Right lobe of liver (tissue), 6 donors: ENCODE measurements at places on chromosomes 12 and 14. TPM values are rescaled to one million over a fixed set of nuclear protein-coding genes. Genes with fewer than 3 reads are reported as not detected.

DNA sequence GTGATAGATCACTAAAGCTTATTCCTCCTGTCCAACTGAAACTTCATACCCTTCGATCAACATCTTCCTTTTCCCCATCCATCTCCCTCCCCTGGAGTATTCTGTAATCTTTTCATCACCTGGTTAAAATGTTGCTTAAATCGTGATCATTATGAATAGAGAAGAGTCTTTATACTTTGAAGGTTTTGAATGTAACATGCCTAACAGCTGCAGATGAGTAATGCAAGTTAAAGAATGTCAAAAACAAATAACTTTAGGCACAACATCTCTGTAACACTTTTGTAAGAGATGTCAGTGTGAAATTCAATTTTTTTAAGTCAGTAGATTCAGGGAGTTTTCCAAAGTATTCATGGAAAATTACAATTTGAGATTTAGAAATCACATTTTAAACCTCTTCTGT is 25.0 kb downstream of the RXYLT1 start:
- no peaks in the 10 kb centered on the region for H3K27me3 ChIP-seq
- DNase-seq = no peak
- H3K4me1 ChIP-seq = peaks cover 13% of the 10 kb centered on the region
- no peaks in the 10 kb centered on the region for H3K36me3 ChIP-seq

GRCh38 chr14:34750670-34751069 is 36.3 kb upstream of the CFL2 start:
- H3K36me3 ChIP-seq = peaks cover 3% of the 10 kb centered on the region
- DNase-seq = no peak
- no peaks in the 10 kb centered on the region for H3K4me1 ChIP-seq
- no peaks in the 10 kb centered on the region for H3K27me3 ChIP-seq
- H3K4me3 ChIP-seq = no peak overlapping the region

DNA sequence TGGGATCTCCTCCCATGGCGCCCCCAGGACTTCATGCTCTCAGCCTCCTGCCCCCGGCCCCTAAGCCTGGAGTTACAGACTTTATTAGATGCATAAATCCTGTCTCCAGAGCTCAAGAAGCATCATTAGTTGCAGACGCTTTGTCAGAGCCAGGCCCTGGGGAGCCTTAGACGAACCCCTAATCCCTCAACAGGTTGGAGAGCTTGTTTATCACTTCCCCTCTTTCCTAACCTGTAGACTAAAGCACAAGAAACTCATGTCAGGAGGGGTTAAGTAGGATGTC is 260 bp upstream of the NPFF start:
- H3K27me3 ChIP-seq = no peaks in the 10 kb centered on the region
- no peaks in the 10 kb centered on the region for H3K4me1 ChIP-seq
- no peak overlapping the region for H3K4me3 ChIP-seq
- H3K27ac ChIP-seq = no peak overlapping the region

- H3K4me3 ChIP-seq = no peak overlapping the region
- no peaks in the 10 kb centered on the region for H3K36me3 ChIP-seq
- DNase-seq = no peak
- H3K27ac ChIP-seq = no peak overlapping the region
- no peaks in the 10 kb centered on the region for H3K27me3 ChIP-seq
- no peaks in the 10 kb centered on the region for H3K4me1 ChIP-seq
These were observed 116.1 kb upstream of the ATF7IP start for GRCh38 chr12:14249368-14249767.

- H3K4me1 ChIP-seq = peaks cover 11% of the 10 kb centered on the region
- no peak for DNase-seq
- no peaks in the 10 kb centered on the region for H3K36me3 ChIP-seq
- no peaks in the 10 kb centered on the region for H3K27me3 ChIP-seq
- H3K4me3 ChIP-seq = peak overlapping the region; percentile 69
These were observed 936 bp downstream of the AKT1 start for GRCh38 chr14:104794631-104794992.

The MARCHF9 gene
- total RNA-seq = 2.9 TPM

The OTUB2 gene
- total RNA-seq = 0.75 TPM
